ENCODE measurements at places on chromosomes 2 and 18. TPM values are rescaled to one million over a fixed set of nuclear protein-coding genes. Genes with fewer than 3 reads are reported as not detected.

DNA sequence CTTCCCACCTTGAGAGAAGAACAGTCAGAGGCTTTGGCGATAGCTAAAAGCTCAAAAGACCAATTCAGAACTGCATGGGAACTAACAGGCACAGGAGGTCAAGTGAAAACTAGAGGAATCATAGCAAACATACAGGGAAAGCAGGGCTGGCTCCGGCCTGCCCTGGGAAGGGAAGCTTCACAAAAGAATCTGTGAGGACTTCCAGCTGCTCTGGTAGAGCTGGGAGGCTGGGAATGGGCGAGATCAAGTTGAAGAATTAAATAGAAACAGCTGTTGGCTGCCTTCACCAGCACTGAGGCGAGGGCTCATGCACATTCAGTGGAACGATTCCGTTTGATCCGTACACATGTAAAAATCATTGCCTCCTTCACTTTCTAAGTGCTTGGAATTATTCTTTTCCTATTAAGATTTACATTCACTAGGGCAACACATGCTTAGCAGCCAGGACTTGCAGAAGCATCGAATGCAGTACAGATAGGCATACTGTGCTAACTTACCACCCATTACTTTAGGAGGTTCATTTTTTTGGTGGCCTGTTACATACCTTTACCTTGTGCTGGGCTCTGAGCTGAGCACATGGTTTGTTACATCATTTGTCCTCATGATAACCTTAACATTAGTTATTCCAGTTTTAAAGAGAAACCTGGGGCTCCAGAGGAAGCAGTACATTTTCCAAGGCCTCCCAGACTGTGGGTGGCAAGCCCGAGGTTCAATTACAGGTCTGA is 125.4 kb upstream of the RNF152 start:
- peak; percentile 27 for DNase-seq

- DNase-seq: no peak
Measured at GRCh38 chr2:222959358-222959757, 92.6 kb upstream of the KCNE4 start.

- DNase-seq: no peak
Measured at GRCh38 chr18:63145166-63145850, 174.3 kb downstream of the BCL2 start.

DNA sequence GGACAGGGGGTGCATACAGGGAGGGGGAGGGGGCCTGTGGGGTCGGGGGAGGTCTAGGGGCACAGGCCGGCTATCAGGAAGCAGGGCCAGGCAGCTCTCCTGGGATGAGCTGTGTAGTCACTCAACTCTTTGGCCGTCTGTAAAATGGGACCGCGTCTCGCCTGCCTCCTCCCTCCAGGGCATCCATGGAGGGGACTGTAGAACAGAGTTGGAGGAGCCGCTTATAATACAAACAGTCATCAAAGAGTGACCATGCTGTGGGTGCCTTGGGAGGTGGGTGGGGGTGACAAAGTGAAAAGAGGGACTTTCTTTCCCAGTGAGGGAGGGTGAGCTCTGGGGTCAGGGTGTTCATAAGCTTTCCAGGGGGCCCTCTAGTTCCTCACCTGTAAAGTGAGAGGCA is 169.6 kb upstream of the HAAO start:
- DNase-seq: peak; percentile 29

DNA sequence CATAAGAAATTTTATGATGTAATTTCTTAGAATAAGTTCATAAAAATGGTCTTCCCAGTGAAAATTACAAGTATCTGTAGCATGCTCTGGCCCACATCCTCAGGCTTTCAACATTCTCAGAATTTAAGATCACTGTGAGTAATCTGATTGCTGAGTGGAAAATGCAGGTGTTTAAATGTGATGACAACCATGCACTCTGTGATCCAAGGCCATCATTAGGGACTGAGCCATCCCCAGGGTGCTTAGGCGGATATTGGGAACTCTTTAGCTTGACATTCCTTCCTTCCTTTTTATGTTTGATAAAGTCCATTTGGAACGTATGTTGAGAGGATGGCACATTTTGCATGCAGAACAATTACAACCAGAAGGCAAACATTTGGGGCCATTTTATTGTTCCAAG is 95.5 kb downstream of the ARL4C start:
- no peak for DNase-seq

DNA sequence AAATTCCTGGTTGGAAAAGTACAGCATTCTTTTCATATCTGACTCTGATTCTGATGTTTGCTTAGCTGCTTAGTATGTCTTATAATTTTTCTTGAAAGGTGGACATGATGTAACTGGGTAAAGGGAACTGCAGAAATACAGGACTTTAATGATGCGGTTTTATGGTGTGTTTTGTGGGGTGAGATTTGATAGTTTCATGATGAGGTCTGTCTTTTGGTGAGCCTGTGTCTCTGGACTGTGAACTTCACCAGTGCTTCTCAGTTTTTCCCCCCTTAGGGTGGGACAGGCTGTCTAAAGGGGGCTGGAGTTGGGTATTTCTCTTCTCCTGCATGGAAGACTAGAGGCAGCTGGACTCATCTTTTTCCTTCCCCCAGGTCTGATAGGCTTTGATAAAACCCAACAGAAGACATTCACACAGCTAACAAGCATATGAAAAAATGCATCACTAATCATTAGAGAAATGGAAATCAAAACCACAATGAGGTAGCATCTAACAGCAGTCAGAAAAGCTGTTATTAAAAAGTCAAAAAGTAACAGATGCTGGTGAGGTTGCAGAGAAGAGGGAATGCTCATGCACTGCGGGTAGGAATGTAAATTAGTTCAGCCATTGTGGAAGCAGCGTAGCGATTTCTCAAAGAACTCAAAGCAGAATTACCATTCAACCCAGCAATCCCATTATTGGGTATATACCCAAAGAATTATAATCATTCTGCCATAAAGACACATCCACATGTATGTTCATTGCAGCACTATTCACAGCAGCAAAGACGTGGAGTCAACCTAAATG is 77.6 kb downstream of the EPC2 start:
- DNase-seq: no peak

GRCh38 chr2:215716956-215717355 is 281.1 kb upstream of the FN1 start:
- DNase-seq: no peak

GRCh38 chr2:102657770-102658169 is 38.4 kb downstream of the SLC9A2 start:
- DNase-seq: no peak

DNA sequence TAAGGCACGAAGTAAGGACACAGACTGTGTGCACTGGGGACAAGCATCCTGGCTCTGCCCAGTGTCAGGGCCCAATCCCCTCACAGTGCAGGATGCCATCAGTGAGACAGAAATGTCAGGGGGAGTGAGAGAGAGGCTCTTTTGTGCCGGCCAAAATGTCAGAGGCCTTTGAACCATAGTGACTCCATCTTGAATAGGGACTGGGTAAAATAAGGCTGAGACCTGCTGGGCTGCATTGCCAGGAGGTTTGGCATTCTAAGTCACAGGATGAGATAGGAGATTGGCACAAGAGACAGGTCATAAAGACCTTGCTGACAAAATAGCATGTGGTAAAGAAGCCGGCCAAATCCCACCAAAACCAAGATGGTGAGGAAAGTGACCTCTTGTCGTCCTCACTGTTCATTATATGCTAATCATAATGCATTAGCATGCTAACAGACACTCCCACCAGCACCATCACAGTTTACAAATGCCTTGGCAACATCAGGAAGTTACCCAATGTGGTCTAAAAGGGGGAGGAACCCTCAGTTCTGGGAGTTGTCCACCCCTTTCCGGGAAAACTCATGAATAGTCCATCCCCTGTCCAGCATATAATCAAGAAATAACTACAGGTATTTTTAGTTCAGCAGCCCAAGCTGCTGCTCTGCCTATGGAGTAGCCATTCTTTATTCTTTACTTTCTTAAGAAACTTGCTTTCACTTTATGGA is 337.4 kb downstream of the LPIN1 start:
- no peak for DNase-seq

DNA sequence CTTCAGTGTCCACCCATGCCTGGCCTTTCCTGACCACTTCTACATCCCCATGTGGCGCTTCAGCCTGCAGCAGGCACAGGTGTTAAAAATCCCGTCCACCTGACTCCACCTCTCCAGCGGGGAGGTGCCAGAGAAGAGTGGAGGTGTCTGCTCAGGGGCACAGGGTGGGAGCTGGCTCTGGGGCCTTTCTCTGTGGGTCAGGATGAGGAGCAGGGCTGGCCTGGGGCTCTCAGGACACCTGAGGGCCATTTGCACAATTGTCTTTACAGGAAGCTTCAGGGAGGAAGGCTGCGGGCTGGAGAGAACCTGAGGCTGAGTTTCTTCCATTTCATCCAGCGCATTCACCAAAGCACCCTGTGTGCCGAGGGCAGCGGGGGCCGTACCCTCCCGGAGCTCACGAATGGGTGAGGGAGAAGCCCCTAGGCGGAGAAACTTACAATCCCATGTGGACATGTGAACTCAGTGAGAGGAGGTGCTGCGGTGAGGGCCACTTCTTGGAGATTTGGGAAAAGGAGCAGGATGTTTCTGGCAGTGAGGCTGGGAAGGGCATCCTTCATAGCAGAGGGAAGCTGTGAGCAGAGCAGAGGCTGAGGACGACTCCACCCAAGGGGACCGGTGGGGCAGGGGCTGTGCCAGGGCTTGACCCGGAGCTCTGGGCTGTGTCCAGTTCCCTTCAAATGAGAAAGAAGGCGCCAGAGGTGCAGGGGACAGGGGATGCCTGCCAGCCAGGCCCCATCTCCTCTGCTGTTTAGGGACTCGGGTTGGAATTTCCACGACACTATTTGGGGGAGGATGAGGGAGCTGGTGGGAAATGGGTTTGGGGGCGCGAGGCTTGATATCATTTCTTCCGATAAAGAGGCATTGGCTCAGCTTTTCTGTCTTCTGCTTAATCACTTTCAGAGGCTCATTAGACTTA is 155.2 kb upstream of the MYCN start:
- no peak for DNase-seq

DNA sequence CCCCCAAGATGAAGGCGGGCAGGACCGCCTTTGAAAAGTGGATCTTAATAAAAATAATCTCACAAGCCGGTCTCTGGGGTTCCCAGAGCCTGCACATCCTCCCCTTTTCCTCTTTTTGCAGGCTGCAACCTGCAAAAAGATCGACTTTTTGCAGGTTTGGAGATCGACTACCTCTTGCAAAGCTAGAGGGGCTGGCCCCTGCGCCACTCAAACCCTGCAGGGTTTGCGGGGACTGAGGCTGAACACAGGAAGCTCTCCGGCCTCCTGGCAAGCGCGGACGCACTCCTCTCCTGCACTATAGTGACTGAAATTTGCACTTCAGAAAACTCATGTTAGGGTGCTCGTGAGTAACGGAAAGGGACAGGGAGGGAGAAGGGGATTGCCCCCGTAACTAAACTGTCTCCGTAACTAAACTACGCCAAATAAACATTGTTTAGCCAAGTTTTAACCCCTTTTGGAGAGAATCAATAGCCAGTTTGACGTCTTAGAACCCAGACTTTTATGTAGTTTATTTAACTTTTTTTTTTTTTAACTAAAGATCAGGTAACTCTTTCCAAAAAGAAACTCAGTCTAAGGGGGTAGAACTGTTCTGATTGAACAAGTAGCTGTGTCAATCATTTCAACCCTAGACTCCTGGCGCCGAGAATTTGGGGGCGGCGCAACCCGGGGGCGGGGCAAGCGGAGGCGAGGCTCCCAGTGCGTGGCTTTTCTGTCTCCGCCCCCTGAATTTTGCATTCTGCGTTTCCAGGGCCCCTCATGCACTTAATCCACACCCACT is 2.5 kb downstream of the IGFBP5 start:
- DNase-seq: peak; percentile 75

DNA sequence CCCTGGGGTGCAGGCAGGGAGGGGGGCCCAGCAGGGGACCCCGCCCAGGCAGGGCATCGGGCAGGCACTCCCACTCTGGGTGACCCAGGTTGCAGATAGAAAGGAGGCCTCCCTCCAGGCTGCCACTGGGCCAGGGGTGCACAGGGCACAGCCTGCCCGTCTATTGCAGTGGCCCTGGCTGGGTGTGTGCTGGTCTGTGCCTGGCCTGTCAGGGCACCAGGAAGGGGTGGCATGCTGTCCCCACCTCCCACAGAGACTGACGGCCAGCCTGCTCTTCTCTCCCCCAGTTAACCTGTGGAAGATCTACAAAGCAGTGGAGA is 12.9 kb downstream of the ARID5A start:
- DNase-seq: no peak

GRCh38 chr2:170486730-170487129 is 228.4 kb upstream of the SP5 start:
- no peak for DNase-seq

DNA sequence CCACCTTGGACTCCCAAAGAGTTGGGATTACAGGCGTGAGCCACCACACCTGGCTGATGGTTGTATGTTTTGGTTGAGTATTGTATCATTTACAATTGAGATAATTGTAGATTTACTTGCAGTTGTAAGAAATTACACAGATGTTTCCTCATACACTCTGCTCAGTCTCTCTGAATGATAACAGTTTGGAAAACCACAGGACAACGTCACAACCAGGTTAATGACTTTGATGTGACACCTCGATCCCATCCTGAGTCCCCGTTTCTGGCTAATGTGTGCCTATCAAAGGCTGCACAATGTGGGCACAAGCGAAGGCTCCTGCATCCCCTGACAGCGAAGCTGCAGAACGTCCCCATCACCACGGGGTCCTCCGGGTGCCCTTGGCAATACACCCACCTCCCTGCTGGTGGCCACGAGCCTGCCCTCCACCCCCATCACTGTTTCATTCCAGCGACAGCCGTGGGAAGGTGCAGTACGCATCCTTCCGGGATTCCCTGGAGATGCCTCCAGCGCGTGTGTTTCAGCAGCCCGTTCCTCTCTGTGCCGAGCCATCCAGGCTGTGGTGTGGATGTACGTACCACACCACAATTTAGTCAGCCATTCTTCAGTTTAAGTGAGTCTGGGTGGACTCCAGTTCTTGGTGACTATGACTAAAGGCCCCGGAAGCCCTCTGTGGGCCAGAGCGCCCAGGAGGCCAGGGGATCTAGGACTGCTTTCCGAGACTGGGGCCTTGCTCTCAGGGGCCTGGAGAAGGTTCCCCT is 4.3 kb upstream of the PDCD1 start:
- no peak for DNase-seq

DNA sequence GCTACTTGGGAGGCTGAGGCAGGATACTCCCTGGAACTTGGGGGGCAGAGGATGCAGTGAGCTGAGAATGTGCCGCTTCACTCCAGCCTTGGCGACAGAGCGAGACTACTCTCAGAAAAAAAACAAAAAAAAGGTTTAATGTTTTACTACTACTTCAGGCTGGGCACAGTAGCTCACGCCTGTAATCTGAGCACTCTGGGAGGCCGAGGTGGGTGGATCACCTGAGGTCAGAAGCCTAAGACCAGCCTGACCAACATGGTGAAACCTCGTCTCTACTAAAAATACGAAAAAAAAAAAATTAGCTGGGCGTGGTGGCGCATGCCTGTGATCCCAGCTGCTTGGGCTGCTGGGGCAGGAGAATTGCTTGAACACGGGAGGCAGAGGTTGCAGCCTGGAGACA is 75.7 kb upstream of the ATIC start:
- DNase-seq: no peak

GRCh38 chr18:45083226-45083855 is 402.7 kb downstream of the SETBP1 start:
- DNase-seq: no peak

The MRPL19 gene
- total RNA-seq: 34.6 TPM

The GPR17 gene
- 0.51 TPM for total RNA-seq

The C1GALT1C1L gene
- 0.67 TPM for total RNA-seq

The LRRC30 gene
- total RNA-seq: not detected

The TSPYL6 gene
- not detected for total RNA-seq

The SATB2 gene
- 328 TPM for total RNA-seq

The MTX2 gene
- 27.5 TPM for total RNA-seq

The LIMS4 gene
- 0.93 TPM for total RNA-seq

The POTEJ gene
- total RNA-seq: 0.10 TPM

The TANK gene
- 77.6 TPM for total RNA-seq

The C2orf92 gene
- total RNA-seq: 8.7 TPM

The CRYBA2 gene
- 1.2 TPM for total RNA-seq
